Right cardiac atrium (tissue), 5 donors: ENCODE measurements at places on chromosomes 2 and 18.

DNA sequence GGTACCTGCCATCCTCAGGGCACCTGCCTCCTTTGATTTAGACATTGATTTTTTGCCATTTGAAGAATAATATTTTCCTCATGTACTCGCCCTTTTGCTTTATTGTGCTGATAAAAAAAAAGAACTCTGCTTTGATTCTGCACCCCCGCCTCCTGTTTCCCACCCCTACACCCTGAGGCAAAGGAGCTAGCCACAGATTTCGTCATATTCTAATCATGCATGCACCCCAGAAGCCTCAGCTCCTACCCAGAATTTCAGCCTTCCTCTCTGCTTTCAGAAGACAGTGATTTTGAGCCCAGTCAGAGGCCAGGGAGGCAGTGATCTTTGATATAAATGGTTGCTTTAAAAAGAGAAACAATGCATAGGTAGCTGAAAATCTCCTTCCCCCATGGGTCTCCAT is 329.0 kb downstream of the PTPRM start:
- DNase-seq = no peak

GRCh38 chr2:105455488-105456003 is 56.7 kb upstream of the FHL2 start:
- no peak for DNase-seq

GRCh38 chr2:70532244-70532935 is 21.2 kb downstream of the TGFA start:
- no peak for DNase-seq

- no peak for DNase-seq
These were observed 128.0 kb upstream of the MSH6 start for GRCh38 chr2:47654790-47655562.
